ENCODE measurements at places on chromosomes 6 and 20. TPM values are rescaled to one million over a fixed set of nuclear protein-coding genes. Genes with fewer than 3 reads are reported as not detected.

DNA sequence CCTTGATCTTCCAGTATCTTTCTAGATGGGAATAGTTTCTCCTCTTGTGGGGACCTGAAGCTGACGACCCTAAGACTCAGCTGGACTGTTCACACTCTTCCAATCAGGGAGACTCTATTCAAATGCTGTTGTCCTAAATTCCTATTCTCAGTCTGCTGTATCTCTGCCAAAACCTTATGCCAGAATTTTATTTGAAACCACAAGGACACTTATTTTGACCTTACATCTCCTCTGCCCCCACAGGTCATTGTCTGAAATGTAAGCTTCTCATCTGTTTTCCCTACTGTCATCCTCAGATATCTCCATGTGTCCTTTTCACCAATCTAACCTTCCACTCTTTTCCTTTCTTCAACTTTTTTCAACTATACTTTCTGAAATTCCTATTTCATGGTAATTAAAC is 289.5 kb upstream of the SGK1 start:
- DNase-seq: no peak

DNA sequence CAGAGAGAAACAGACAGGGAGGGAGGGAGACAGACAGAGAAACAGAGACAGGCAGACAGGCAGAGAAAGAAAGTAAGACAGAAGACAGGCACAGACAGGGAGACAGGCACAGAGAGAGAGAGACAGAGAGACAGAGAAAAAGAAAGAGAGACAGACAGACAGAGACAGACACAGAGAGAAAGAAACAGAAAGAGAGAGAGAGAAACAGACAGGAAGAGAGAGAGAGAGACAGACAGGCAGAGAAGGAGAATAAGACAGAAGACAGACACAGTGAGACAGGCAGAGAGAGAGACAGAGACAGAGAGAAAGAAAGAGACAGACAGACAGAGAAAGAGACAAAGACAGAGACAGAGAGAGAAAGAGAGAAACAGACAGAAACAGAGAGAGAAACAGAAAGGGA is 754.8 kb upstream of the DEFB115 start:
- DNase-seq: no peak

DNA sequence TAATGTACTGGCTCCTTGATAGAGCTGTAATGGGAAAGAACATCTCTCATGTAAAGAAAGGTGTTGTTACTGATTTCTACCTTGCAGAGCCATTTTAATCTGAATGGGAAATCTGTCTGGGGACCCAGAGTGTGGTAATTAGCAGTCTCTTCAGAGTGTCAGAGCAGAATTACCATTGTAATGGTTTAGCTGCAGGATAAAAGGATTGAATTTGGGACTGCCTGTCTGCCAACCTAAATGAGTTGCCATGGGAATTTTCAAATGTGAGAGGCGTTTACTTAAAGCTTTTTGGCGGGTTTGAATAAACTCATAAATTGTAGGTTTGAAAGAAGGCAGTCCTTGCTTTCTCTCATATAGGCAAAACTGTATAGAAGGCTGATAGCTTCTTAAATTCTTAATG is 128.8 kb downstream of the QKI start:
- DNase-seq: no peak

- DNase-seq: no peak
Measured at GRCh38 chr6:76466286-76466685, 393.8 kb upstream of the IMPG1 start.

The NELFCD gene
- 93.2 TPM for total RNA-seq

The DEFB132 gene
- total RNA-seq: not detected

Measured in endothelial cell of umbilical vein (primary cell).